ENCODE measurements at places on chromosomes 5 and 9.

DNA sequence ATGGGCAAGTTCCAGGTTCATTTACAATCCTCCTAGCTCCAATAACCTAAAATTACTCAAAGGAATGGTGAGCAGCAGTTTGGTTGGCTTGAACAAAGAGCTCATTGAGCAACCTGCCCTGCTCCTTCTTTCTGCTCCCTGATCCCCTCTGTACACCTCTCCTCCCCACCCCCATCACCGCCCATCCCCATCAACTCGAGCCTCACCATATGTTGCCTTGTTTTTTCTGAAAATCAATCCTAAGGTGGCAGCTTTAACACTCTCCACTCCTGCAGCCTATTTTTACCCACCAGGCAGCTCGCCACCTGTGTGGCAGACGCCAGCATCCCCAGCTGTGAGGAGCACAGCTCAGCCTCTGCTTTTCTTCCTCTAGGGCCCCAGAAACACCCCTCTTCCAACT, 533.4 kb upstream of the BRINP1 start:
- no peak for DNase-seq

DNA sequence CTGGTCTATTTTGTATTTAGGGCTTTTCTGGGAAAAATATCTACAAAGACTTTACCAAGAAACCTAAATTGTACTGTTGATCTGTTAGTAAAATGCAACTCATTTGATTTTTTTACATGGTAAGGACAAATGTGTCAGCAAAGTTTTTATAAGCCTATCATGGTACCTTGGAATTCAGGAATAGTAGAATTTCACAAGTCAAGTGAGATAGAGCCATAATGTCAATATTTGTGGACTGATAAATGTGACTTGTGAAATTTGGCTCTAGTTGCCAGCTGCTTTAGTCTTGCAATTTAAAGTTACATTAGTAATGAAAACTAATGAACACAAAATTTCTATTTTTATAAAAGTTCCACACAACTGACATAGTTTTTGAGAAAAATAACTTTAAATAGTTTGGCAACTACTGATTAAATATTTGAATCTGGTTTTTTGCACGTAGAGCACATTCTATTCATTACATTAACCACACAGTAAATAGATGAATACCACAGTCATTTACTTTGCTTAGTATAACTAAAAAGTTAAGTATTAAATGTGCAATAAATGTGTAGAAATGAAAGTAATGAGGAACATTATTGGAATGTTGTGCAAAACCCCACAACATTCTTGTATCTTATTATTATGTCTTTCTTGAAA, 41.2 kb upstream of the RIOK2 start:
- no peak for DNase-seq

DNA sequence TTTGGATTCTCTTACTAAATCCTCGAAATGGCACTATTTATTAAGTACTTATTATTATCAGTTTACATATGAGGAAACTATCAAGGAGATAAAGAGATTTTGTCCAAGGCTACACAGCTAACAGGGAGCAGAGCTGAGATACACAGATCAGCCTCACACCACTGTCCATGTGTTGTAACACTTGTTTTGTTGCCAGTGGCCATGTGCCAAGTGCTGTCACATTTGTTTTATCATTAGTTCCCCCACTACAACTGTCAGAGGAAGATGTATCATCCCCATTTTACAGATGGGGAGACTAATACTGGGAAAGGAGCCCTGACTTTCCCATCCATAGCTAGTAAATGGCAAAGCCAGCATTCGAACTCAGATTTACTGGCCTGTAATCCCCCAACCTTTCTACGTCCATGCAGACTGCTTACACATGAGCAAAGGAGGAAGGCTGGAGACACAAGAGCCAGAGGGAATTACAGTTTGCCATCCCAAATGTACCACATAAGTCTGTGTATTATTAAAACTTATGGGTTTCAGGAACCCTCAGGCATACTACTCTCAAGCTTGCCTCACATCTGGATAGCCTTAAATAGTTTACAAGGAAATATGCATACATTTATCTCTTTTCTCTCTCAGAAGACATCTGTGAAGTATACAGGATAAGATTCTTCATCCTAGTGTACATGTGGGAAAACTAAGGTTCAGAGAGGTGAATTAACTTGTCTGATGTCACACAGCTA, 25.1 kb downstream of the PAPPA start:
- DNase-seq, result no peak

- no peak for DNase-seq
Measured at GRCh38 chr5:61559722-61560121, 227.7 kb downstream of the ZSWIM6 start.

DNA sequence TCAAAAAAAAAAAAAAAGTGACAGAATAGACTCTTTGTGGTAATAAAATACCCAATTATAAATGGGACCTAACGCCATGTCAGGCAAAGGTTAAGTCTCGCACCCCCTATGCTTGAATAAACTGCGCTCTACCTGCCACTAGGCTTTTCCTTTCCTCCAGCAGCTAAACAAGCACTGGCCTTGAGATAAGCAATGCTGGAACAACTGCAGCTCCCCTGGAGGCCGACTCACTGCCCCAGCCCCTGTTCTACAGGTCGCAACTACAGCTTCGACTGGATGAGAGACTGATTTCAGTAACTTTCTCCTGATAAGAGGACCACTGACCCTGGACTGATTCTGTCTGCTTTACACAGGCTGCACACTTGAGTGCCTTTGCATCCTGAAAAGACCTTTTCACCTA, 210.2 kb downstream of the HSPA4 start:
- DNase-seq, result no peak

DNA sequence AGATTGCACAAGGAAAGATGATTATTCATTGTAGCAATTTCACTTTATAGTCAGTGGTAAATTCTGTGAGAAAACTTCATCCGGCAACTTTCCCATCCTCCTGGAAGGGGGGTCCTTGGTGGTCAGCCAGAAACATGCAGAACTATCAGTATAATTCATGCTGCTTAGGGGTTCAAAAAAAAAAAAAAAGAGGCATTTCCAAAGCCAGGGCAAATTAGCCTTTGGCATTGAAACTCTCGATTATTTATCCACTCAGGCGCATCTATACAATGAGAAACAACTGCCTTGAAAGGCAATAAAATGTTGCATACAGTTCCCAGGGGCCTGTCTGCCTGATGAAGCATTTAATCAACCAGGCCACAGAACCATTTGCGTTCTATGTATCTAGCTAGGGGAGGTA, 263.3 kb downstream of the TMEM167A start:
- no peak for DNase-seq

DNA sequence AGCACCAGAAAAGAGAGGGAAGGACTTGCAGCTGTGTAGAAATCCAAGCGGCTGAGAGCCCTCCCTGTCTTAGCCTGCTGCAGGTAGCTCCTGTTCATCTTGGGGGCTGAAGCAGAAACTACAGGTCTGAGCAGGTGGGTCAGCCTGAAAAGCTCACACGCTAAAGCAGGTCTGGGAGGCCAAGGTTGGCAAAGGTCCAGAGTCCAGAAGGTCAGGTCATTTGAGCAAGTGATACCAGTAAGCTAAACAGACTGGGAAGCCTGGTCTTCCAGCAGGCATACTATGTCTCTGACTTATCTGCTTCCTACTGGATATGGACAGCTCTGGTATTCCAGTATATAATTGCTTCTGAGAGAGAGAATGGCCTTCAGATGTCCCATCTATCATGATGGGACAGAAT, 26.2 kb downstream of the PTCD2 start:
- DNase-seq, result no peak

DNA sequence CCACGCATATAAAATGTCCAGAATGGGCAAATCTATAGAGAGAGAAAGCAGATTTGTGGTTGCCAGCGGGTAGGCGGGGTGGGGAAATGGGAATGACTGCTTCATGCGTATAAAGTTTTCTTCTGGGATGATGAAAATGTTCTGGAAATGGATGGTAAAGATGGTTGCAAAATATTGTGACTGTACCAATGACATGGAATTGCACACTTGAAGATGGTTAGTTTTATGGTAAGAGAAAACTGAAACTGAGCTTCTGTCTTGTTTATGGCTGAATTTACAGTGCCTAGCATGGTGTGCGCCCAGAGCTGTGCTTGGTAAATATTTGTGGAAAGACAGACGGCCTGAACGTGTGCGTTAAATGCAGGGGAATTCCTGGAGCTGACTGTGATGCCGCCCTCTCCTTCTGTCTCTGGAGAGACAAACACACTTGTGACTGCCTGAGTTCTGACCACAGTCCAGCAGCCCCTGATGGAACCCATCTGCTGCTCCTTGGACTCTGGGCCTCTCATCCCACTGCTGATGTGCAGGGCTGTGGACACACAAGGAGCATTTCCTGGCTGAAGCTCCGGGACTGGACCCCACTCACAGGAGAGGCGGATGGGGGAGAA, 8.6 kb upstream of the PTGES start:
- no peak for DNase-seq

DNA sequence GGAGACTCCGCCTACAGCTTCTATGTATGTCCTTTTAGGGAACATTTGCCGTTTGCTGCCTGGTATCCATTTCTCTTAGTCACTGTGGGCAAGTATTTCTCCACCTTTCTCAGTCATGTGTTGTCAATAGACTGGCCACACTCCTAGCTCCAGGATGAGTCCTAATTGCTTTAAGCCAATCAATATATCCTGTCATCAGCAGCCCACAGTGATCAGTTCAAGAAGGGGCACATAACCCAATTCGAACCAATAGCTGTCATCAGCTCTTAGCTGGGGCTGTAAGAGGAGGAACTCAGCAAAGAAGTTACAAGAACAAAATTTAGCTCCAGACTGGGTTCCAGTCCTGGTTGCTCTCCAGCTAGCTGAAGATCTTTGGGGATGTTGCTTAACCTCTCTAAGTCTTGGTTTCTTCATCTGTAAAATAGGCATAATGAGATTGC, 70.7 kb upstream of the MAN2A1 start:
- no peak for DNase-seq

DNA sequence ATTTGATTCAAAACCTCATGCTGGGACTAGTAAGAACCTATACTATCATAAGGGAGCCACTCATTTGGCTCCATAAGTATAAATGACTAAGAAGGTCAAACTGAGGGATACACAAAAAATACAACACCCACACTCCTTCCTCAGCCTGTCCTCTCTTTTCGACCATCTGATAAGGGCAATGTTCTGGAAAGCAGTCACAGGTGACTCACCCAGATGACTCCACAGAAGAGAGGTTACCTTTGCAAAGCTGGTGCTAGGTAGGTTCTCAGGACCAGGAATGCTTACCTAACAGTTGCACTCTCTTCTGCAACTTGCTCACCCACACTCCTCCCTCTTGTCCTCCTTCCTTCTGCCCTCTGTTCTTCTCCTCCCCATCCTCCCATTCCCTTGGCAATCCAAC, 32.9 kb downstream of the LHFPL2 start:
- DNase-seq, result no peak

DNA sequence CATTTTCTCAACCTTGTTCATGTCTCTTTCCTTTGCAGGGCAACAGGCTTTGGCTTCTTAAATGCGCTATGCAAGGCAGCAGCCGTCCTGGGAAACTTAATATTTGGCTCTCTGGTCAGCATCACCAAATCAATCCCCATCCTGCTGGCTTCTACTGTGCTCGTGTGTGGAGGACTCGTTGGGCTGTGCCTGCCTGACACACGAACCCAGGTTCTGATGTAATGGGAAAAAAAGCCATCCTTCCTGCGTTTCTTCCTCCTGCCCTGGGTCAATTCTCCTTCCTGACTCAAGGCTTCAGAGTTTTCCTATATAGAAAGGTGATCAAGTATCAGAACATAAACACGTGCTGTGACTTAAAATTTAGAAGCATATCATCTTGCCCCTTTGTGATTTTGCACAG, 77.8 kb upstream of the IQGAP2 start:
- no peak for DNase-seq

- no peak for DNase-seq
Measured at GRCh38 chr5:172584638-172585037, 56.4 kb upstream of the NEURL1B start.

GRCh38 chr9:131885144-131885609, 145.3 kb upstream of the RAPGEF1 start:
- no peak for DNase-seq

- DNase-seq, result no peak
Measured at GRCh38 chr5:171175746-171176145, 133.3 kb upstream of the TLX3 start.

DNA sequence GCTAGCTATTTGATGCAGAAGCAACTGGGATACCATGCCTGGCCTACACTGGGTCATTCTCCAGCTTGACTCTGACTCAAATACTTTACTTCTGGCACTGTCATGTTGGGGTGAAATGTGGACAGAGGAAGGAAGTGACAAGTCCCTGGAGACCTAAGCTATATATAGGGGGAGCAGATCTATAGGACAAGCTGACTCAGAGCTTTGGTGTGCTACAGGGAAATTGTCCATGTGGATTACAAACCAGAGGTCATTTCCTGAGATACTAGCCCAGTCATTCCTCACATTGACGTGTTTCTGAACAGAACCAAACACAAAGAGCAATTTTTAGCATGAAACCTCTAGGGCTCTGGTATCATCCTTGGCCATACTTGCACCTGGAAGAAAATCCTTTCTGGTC, 531.6 kb upstream of the CLINT1 start:
- DNase-seq, result no peak

- no peak for DNase-seq
Measured at GRCh38 chr9:114203410-114204140, 48.2 kb downstream of the COL27A1 start.

DNA sequence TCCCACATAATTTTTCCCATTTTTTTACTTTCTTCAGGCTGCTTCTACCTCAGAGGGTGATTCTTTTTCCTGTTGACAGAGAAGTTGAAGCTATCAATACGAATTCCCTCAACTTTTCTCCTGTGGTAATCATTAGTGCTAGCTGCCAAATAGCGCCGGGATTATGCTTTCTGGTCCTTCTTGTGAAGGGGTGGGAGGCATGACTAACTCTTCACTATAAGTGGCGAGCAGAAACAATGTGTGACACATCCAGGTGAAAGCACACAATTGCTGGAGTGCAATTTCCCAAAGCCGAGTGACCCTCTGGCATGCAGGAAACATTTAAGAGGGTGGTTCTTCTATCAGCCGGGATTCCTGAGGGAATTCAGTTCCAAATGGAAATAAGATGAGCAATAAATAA, 56.0 kb downstream of the TRPC7 start:
- no peak for DNase-seq

DNA sequence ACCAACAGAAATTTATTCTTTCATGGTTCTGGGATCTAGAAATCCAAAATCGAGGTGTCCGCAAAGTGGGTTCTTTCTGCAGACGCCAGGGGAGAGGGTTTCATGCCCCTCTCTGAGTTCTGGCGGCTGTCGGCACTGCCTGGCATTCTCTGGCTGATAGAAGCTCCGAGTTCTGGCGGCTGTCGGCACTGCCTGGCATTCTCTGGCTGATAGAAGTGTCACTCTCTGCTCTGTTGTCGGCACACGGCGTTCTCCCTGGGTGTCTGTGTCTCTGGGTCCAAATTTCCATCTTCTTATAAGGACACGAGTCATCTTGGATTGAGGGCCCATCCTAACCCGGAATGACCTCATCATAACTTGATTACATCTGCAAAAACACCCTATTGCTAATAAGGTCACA, 7.6 kb downstream of the GFI1B start:
- DNase-seq, result no peak

Measured in CD4-positive, alpha-beta T cell treated with Interleukin-2 at 100 ng/mL for 4 hours (primary cell).